ENCODE measurements at places on chromosomes 13 and 19.

DNA sequence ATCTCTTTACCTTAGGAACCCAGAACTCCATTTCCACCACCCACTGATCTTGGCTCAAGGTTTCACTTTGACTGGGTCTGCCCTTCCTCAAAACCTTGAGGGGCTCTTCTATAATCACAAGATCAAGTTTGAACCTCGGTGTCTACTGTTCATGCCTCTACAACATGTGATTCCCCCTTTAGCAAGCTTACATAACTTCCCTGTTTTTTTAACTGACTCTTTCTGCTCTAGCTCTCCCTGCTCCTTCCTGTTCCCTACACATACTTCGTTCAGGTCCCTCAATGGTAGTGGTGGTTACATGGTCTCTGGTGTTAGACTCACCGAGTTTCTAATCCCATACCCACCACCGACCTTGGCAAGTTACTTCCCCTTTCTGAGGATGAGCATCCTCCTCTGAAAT lies 26.7 kb downstream of the CEACAM8 start:
- no peak for DNase-seq

DNA sequence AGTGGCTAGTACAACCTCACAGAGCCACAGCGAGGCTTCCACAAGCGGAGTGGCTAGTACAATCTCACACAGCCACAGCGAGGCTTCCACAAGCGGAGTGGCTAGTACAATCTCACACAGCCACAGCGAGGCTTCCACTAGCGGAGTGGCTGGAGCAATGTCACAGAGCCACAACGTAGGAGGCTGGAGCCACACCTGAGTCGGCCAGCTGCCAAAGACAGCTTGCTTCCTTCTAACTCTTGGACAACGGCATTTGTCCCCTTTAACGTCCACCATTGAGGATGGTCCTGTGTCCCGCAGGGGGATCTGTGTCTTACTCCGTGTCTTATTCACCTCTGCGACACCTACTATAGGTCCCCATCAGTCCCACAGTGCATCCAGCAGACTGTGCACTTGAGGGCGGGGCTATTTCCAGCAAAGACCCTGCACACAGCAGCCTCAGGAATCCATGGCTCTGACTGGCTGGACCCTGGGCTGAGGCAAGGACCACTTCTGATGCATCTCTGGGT lies 3.7 kb downstream of the ZNF787 start:
- DNase-seq = no peak

GRCh38 chr13:79194727-79195126 lies 211.3 kb downstream of the RBM26 start:
- DNase-seq = no peak

DNA sequence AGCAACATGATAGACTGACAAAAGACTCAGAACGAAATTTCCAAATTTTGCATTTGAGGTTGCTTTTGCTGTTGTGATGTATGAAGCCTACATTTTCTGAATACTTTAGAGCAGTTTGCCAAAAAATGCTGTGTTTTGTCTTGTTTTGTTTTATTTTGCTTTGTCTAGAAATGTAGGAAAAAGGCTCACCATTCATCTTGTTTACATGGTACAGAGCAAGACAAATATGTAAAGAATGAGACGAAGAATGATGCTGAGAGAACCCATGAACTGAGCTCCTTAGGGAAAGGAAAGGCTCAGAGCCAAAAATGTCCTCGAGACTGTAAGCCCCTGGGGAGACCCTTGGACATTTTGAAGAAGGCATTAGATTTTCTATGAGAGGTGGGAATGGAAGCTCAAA lies 6.8 kb upstream of the SPART start:
- DNase-seq = no peak

- no peak for DNase-seq
Measured at GRCh38 chr13:98504371-98504963, 72.4 kb downstream of the STK24 start.

- DNase-seq = no peak
Measured at GRCh38 chr13:22126433-22127021, 455.7 kb downstream of the FGF9 start.

GRCh38 chr19:2527686-2528085 lies 51.8 kb downstream of the GADD45B start:
- DNase-seq = no peak

GRCh38 chr19:12293777-12294248 lies 870 bp downstream of the ZNF44 start:
- DNase-seq = peak; percentile 62
